ENCODE measurements at places on chromosomes 16 and 17.

DNA sequence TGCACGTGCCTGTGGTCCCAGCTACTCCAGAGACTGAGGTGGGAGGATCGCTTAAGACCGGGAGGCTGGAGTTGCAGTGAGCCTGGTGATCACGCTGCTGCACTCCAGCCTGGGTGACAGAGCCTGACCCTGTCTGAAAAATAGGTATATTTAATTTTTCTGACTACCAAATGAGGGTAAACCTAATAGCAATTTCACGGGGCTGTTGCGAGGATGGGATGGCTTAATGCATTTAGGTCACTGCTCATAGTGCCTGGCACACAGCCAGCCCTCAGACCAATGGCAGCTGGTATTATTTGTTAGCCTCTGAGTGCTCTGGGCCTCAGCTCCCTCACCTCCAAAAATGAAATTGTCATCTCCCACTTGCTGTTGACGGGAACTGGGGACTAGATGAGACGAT lies 5.9 kb upstream of the CDIP1 start:
- no peak for DNase-seq

DNA sequence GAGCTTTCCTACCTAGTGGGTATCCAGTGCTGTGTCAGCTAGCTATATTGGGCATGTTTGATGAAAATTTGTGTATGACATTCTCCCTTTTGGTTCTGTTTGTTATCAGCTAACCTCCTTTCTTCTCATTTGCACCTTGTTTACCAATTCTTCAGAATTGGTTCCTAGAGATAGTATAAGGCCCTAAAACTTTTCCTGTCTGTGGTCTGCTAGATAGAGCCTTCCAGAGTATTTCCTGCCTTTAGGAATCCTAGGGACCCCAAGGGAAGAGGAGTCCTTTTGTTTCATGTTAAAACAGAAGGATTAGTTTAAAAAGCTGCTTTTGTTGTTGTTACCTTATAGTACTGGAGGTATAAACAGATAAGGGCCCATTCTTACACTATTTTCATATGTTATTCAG lies 11.5 kb downstream of the MAP3K3 start:
- no peak for DNase-seq

DNA sequence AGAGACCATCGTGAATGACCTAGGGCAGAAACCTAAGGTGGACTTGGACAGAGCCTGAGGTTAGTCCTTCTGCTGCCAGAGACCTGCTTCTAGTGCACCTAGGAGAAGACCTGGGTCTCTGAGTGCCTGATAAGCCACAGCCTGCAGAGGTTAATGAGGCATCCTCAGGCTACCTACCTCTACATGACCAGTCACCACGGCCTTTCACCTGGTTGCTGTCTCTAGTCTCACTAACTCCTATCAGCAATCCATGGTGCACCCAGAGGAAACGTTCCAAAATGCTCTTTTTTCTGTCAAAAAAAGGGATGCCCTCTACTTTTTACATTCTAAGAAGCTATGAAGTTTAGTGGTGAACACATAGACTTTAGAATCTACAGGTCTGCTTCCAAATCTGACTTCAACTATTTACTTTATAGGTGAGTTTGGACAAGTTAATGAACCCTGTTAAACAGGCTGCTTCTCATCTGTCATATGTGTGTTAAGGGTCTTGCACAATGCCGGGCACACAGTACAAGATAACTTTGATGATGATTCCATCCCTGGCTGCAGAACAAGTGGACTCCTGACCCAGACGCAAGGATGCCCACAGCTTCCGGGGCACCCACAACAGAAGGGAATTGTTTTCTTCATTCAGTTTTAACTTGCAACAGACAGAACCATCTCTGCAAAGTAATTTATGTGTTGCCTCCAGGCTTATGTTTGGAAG lies 469.9 kb upstream of the CDH5 start:
- no peak for DNase-seq

GRCh38 chr16:52727441-52727840 lies 180.5 kb upstream of the TOX3 start:
- DNase-seq, result no peak

DNA sequence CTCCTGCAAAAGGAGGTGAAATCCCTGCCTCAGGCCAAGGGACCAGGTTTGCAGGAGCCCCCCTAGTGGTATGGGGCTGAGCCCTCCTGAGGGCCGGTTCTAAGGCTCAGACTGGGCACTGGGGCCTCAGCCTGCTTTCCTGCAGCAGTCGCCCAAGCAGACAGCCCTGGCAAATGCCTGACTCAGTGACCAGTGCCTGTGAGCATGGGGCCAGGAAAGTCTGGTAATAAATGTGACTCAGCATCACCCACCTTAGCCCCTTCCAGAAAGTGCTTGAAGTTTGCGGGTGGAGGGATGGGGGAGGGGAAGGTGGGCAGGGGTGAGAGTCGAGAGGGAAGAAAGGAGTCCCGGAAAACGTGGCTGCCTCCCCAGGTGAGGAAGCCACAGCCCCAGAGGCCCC lies 2.1 kb downstream of the MC1R start:
- DNase-seq, result no peak

DNA sequence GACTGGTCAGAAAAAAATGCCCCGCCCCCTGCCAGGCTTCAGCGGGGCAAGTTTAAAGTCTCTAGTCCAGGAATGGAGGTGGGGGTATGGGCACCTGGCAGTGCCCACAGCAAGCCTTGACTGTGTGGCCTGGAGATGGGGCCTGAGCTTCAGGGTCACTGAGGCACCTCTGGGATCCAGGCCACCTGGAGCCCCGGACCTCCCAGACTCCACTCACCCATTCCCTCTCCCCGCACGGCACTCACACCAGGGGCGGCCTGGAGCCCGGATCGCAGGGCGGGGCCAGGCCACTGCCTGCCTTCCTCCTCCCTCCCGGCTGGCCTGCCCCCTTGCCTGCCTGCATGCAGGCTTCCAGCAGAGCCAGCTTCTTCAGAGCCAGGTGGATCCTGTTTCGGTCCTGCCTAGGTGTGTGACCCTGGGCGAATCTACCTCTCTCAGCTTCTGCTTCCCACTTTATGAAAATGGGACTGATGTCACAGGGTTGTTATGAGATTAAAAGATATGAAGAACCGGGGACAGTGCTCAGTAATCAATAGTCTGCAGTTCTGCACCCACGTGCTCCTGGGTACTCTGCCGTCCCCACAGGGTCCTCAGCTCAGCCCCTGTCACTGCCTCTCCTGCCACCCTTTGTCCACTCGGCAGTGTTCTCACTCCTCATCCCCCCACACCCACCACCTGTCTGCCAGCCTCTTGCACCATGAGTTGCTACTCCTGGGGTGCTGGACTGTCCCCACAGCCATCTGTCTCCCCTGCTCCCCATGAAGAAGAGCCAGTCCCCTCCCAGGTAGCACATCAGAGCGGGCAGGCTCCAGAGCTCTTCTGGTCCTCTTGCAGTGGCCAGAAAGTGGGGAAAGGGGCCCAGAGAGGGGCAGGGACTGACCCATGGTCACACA lies 1.2 kb upstream of the TCAP start:
- no peak for DNase-seq

DNA sequence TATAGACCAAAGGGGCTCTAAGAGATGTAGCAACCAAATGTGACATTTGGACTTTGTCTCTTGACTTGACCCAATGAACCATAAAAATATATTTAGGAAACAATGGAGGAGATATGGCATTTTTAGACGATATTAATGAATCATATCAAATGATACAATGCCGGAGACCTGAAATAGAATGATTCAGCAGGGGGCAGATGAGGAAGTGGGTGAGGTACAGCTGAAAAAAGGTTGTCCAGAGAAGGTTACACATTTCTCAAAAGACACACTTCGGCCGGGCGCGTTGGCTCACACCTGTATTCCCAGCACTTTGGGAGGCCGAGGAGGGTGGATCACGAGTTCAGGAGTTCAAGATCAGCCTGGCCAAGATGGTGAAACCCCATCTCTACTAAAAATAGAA lies 16.5 kb upstream of the SNN start:
- no peak for DNase-seq

DNA sequence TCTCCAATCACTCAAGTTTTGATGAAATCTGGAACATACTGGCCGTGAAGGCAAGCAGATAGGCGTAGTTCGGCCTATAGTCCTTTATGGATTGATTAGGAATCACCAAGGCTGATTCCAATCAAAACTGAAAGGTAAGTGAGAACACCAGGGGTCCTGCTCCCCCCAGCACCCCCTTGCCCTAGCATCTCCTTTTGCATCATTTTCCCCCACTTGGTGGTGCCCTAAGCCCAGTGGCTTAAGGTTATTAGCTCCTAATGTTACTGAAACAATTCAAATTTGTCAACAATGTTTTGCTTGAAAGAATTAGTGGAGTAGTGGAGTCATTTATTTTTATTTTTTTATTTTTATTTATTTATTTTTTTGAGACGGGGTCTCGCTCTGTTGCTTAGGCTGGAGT lies 4.9 kb downstream of the SLFN14 start:
- DNase-seq, result no peak

GRCh38 chr17:45931677-45932076 lies 37.3 kb downstream of the MAPT start:
- DNase-seq, result no peak

DNA sequence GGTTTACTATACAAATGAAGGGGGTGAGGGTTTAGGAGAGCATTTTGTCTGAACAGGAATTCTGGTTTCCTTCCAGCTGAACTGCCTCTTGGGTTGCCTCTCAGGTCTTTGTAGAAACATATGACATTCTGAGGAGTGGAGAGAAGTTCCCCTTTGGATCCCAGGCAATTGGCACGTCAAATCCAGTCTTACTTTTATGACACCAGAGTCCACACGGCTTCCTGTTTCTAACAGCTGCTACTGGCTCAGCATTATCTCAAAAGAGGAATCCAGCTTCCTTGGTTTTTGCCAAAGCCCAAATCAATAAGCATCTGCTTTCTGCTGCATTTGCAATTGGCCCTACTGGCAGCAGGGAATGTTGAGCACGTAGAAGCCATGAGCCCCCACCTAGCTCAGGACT lies 97.6 kb upstream of the FAM20A start:
- DNase-seq, result no peak

- DNase-seq, result no peak
Observed at GRCh38 chr17:51056813-51057510, 63.7 kb downstream of the SPAG9 start.

- no peak for DNase-seq
Observed at GRCh38 chr17:60305141-60305540, 86.8 kb downstream of the USP32 start.

DNA sequence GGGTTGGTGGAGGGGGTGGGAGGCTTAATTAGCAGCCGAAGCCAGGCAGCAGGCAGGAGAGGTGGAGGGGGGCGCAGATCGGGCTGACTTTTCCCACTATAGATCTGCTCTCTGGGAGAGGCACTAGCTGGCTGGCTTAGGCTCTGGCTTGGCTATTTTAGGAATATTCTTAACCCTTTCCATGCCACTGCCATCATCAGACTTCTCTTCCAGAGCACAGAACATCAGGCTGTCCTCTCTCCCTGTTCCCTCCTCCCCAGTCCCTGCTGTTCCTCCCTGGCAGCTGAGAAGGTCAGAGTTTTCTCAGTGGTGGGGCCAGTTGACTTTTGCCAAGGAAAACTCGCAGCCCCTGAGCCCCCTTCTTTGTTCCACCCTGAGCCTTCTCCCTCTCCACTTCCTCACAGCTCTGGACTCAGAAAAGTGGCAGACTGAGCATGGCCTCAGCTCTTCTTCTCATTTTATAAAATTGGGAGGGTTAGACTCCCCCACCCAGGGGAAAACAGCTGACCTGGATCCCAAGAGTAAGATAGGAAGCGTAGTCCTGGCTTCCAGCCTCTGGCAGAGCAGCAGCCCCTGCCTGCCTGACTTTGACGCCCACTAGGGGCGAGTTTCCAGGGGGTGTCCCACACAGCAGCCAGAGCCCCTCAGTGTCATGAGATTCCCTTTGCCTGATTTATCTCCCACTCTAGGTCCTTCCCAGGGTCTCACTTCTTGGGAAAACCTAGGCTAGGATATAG lies 9.9 kb upstream of the C1QL1 start:
- no peak for DNase-seq

- DNase-seq, result no peak
Observed at GRCh38 chr17:78797691-78798585, 15.9 kb upstream of the CYTH1 start.

- DNase-seq, result no peak
Observed at GRCh38 chr17:67194134-67194533, 50.9 kb downstream of the HELZ start.

DNA sequence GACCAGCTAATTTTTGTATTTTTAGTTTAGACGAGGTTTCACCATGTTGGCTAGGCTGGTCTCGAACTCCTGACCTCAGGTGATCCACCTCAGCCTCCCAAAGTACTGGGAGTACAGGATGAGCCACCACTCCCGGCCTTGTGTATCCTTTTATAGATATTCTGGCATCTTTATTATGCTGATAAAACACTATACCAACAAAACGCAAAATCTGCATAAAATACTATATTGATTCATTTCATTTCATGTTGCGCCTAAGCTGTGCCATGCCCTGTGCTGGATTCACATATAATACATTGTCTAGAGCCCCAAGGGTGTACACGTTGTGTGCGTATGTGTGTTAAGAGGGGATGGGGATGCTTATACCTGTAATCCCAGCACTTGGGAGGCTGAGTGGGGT lies 3.8 kb upstream of the UBE2Z start:
- no peak for DNase-seq

DNA sequence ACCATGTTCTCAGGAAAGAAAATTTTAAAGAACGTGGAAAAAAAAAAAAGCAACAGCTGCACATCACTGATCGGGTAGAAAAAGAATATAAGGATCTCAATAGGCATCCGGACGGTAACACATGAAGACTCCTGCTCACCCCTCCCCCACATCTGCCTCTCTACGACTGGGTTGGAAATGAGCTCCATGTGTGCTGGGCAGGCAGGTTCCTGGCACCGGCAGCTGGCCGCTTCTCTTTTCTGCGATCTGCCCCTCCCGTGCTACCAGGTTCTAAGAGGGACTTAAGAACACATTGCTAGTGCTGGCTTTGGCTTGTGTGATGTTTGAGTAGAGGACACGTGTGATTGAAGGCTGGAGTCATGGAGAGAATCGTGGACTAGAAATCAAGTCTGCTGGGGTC lies 115.5 kb downstream of the AATF start:
- no peak for DNase-seq

GRCh38 chr17:36877771-36878170 lies 59.5 kb upstream of the LHX1 start:
- no peak for DNase-seq

- DNase-seq, result no peak
Observed at GRCh38 chr17:65362826-65363225, 198.6 kb downstream of the AXIN2 start.

GRCh38 chr17:50052822-50053653 lies 2.9 kb upstream of the ITGA3 start:
- DNase-seq, result no peak

DNA sequence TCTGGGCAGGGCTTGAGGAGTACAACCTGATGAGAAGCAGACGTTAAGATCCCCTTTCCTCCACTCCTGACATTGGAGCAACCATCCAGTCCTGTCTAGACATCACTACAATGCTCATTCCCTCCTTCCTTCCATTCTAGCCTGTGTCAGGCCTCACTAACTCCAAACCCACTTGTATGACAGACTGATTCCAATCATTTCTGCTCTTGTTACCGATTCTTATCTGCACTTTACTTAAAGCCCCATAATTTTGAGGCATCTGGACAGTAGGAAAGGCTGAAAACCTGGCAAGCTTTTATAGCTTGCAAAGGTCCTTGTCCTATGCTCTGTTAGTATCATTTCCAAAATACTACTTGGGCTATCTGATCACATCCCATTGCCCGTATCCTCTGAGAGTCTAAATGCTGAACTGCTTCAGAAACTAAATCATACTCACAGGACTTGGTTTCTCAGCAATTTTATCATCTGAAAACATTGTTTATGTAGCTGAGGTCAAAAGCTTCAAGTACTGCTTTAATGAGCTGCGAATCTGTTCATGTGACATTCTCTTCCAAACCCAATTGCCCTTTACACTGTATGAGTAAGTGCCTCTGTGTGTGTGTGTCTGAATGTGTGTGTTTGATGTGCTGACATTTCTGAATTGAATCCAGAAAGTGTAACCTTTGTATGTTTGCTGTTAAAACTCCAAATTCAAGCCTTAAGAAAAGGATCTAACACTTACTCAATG lies 57.2 kb upstream of the CACNG3 start:
- no peak for DNase-seq

Measured in stimulated activated CD4-positive, alpha-beta T cell treated with anti-CD3 and anti-CD28 coated beads, Interleukin-1b, Interleukin-23, amount 100 ng/mL, for 24 hours (primary cell).